ENCODE measurements at places on chromosomes 7 and 10.
A peak's percentile ranks its signal among the peaks of the same experiment; 100 is the strongest.

DNA sequence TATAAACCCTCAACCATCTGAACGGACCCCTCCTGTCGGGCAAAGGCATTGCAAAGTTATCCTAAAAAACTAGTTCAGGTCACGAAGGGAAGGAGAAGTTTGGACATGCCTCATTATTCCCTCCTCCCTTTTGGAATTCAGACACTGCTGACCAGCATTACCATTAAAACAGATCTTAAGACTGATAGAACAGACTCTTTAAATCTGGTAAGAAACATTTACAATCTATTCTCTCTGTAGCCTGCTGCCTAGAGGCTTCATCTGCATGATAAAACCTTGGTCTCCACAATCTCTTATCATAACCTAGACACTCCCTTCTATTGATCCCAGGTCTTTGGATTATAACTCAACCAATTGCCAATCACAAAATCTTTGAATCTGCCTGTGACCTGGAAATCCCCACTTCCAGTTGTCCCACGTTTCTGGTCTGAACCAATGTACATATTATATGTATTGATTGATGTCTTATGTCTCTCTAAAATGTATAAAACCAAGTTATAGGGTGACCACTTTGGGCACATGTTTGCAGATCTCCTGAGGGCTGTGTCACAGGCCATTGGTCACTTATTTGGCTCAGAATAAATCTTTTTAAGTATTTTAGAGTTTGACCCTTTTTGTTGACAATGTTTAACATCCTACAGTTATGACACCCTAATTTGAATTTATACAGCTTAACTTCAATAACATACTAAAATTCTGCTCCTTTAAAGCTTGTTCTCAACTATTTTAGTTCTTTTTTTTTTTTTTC is 23.5 kb upstream of the CNNM2 start:
- DNase-seq: no peak

DNA sequence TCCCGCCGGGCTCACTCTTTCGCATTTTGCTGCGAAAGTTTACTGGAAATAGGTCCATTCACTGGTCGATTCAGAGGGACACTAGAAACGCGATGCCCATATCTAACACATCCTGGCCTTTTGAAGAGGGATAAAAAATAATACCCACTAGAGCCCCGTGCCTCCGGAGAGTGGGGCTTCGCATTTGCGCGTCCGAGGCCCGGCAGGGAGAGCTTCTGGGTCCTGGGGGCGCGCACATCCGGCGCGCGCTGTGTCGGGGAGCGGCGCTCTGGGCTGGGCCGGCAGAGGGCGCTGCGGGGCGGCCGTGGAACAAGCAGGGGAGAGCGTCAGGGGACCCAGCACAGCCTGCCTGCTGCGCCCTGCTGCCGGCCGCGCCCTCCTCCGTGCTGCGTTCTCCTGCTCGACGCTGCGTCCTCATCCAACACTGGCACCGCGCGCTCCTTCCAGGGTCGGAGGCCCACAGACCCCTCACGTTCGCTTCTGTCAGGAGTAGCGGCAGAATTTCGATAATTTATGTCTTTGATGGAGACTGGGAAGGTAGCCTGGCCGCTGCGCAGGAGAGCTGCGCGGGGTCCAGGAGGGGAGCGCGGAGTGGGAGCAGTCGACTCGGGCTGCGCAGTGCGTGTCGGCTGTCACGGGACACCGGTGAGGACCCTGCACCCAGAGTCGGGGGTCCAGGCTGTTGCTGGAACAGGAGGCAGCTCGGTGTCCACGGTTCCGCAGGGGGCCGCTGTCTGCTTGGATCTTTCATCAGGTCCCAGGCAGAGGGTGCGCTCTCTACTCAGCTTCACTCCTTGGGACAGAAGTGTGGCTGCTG is 41.5 kb upstream of the ZNF32 start:
- DNase-seq: peak; percentile 25

DNA sequence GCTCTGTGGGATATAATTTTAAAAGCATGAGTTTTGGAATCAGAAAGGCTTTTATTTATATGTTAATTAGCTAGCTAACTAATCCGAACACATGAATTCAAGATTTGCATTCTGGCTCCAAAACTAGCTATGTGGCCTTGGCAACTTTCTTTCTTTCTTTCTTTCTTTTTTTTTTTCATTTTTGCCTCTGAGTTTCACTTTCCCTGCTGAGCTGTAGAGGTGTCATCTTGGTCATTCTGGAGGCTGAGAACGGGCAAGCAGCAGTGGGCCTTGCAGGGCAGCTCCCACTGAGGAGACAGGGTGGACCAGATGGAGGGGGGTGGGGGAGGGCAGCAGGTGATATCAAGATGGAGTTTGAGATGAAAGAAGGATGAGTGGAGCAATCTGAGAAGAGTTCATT is 24.8 kb upstream of the SFMBT2 start:
- DNase-seq: no peak

DNA sequence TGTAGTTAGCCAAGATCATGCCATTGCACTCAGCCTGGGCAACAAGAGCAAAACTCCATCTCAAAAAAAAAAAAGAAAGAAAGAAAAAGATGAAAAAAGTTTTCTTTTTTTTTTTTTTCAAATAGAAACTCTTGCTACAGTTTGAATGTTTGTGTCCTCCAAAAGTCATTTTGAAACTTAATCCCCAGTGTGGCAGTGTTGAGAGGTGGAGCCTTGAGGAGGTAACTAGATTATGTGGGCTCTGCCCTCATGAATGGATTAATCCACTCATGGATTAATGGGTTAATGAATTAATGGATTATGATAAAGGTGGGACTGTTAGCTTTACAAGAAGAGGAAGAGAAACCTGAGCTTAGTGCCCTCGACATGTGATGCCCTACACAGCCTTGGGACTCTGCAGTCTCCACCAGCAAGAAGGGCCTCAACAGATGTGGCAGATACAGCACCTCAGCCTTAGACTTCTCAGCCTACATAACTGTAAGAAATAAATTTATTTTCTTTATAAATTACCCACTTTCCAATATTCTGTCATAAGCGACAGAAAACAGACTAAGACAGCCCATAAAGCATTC is 25.1 kb downstream of the CPEB3 start:
- DNase-seq: no peak

GRCh38 chr7:14846405-14846804 is 56.1 kb downstream of the DGKB start:
- DNase-seq: no peak

- DNase-seq: no peak
Observed at GRCh38 chr7:44711528-44711927, 37.1 kb upstream of the ZMIZ2 start.

DNA sequence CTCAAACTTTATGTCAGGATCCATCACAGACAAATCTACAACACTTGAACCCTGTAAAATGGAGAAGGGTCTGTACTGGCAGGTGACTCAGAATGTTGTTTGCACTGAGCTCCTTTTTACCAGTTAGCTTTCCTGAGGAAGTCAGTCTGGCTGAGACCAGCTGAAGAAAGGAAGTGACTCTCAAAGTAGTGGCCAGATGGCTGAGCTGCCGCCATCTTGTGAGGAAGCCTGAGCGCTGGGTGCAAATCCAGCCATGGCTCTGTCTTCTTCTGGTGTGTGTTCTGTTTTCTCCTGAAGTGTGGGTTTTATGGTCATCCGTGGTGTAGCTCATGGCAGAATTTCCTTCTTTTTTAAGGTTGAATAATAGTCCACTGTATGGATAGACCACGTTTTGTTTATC is 25.5 kb upstream of the ECHDC3 start:
- DNase-seq: no peak

All from NCI-H1048 (cell line).